Inflammatory macrophage treated with lipopolysaccharide for 4 hours (primary cell): ENCODE measurements at places on chromosomes 16 and 17.

DNA sequence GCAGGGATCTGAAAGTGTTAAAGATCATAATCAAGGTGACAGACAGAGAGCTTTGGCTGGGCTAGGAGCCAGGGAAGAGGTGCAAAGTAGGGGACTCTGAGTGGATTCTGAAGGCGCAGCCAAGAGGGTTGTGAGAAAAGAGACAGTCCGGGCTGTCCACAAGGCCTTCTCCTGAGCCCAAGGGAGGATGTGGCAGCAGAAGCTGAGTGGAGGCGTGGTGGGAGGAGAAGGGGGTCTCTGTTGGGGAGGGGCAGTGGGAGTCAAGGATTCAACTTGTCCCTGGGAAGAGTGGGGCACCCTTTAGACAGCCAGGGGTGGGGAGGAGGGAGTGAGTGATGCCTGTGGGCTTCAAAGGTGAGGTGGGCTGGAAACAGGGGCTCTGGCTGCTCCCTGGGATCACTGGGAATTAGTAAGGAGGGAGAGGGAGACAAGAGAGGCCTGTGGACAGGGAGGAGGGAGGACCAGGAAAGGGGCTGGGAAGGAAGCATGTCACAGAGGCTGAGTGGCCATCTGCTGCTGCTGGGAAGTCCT is 10.6 kb downstream of the CES1 start:
- no peak for DNase-seq

DNA sequence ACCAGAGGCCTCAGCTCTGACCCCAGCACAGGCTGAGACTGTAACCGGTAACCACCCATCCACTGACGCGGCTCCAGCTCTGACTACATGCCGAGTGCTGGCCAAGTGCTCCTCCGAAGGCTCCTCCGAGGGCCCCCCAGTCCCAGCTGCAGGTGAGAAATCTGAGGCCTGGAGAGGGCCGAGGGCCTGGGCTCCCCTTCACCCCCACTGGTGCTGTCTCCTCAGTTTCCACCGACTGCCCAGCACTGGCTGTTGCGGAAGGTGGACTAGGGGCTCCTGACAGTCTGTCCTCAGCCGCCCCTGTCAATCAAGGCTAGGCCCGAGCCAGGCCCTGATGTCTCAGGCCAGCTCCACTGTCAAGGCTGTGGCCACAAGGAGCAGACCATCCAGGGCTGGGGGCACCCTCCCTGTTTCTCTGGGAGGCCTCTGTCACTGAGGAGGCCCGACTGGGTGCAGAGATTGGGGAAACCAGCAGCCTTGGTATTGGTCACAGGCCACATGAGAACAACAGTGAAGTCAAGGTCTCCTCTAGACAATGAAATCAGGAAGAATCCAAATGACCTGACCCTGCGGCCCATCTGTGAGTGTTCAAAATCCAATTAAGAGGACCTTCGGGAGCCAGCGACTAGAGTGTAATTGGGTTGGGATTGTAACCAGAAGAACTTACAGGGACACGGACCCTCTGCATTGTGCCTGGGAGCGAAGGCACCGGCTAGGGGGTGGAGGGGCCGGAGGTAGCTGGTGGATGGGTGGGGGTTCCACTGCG is 5.1 kb downstream of the TMEM235 start:
- DNase-seq = no peak

- DNase-seq = no peak
Measured at GRCh38 chr16:67015313-67015731, 13.6 kb upstream of the CBFB start.

DNA sequence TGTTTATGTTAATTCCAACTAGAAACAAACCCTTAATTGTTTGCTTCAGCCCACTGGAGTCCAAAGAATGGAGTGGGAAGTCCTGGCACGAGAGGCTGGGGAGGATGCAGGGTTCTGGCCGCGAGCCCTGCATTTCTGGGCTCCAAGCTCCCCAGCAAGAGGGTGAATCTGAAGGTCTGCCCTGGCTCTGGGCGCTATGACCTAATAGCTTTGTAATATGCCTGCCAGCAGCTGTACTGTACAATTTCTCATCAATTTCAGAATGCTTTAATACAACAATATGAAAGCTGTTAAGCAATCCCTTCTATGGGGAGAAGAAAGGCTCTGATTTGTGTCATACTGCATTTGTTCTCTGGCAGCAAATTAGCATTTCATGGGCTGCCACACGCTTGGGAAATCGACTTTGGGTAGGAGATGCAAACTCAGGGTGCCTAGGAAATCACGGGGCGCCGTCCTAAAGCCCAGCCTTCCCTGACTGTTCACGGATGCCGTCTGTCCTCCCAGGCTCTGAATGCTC is 43.8 kb downstream of the NDEL1 start:
- DNase-seq = no peak

GRCh38 chr17:6079960-6080359 is 9.8 kb downstream of the WSCD1 start:
- DNase-seq = no peak

- no peak for DNase-seq
Measured at GRCh38 chr16:81492311-81492761, 47.7 kb downstream of the CMIP start.

GRCh38 chr17:3547628-3548027 is 10.0 kb downstream of the TRPV3 start:
- DNase-seq = no peak

DNA sequence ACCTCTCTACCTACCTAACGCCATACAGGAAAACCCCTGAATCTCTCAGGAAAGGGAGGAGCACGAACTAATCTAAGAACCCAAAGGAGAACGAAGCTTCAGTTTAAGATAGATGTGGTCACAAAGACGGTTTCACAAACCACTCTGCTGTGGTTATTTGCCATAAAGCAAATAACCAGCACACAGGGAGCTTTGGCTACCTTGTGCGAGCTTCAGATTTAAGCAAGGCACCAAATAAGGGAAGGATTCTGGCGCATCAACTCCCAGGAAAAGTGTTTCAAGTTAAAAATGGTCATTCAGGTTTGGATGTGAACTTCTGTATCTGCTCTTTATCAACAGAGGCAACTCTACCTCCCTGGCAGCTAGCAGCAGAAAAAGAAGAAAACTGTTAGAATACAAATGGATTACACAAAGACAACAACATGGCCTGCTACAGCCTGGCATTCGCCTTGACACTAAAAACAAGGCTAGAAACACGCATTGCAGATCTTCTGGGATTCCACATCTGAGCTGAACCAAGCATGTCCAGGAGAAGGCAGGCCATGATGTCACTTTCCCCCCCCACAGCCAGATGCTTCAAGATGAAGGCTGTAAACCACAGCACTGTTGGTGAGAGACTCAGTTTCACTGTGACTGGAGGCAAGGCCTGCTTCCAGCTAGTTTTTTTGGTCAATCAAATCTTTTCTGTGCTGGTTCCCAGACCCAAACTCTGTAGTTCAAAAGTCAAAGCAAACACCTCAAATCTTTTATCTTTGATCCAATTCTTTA is 43.6 kb downstream of the SMG6 start:
- DNase-seq = no peak

- no peak for DNase-seq
Measured at GRCh38 chr16:53291757-53292392, 142.4 kb upstream of the RBL2 start.

DNA sequence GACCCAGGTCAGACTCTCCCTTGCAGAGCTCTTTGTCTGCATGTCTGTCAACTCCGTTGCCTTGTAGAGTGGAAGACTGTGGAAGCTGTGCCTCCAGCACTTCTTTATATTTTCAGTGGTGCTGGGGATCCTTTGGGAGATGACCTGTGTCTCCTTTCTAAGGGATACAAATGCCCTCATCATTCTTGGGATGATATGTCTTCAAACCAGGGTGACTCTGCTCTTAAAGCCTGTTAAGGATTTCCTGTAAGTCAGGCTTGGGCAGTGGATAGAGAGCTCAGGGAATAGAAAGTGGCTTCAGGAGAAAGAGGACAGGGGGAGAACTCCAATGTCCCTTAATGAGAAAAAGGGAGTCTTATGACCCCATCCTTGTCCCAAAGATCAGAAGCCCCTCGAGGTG is 1.5 kb downstream of the HOXB3 start:
- DNase-seq = no peak
